ENCODE measurements at places on chromosomes 3 and 15. TPM values are rescaled to one million over a fixed set of nuclear protein-coding genes. Genes with fewer than 3 reads are reported as not detected.

Gene ADAMTS9
- 1.1 TPM for total RNA-seq

Gene ASB14
- total RNA-seq, result not detected

Gene GRAMD2A
- total RNA-seq, result under 0.01 TPM

Gene TERC
- 57.0 TPM for total RNA-seq

Gene SCN5A
- total RNA-seq, result 2.0 TPM

Gene CNTN3
- total RNA-seq, result 3.6 TPM

Gene ACKR4
- total RNA-seq, result 0.18 TPM

Gene ULK3
- 11.8 TPM for total RNA-seq
